ENCODE measurements at places on chromosomes 3 and 15.

GRCh38 chr3:171181907-171182690 is 155.6 kb upstream of the SLC2A2 start:
- DNase-seq = no peak

GRCh38 chr15:27223179-27223578 is 252.2 kb downstream of the GABRG3 start:
- no peak for DNase-seq

GRCh38 chr3:160127308-160127707 is 97.9 kb upstream of the C3orf80 start:
- no peak for DNase-seq

- DNase-seq = no peak
Measured at GRCh38 chr15:58425185-58425584, 6.6 kb upstream of the LIPC start.

DNA sequence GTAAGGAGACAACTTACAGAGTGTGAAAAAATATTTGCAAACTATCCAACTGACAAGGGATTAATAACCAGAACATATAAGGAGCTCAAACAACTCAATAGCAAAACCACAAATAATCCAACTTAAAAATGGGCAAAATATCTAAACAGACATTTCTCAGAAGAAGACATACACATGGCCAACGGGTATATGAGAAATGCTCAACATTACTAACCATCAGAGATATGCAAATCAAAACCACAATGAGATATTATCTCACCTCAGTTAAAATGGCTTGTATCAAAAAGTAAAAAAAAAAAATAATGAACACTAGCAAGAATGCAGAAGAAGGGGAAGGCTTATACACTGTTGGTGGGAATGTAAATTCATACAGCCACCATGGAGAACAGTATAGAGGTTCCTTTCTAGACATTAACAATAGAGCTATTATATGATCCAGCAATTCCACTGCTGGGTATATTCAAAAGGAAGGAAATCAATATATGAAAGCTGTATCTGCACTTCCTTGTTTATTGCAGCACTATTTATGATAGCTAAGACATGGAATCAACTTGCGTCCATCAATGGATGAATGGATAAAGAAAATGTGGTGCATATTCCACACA is 998.6 kb downstream of the NAALADL2 start:
- no peak for DNase-seq

DNA sequence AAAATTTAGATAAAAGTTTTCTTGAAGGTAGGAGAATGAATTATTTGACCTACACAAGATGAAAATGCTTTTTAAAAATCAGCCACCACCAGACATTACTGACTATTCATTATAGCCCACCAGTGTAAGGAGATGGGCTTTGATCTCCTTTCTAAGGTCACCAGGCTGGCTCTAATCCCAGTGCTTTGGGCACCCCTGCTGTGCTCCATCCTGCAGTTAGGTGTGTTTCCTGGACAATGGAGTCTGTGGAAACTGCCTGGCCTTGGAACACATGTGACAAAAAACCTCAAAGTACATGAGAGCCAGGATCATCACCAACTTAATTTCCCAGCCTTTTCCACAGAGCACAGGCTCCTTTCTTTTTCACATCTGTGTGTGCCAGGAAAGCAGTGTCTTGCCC is 260.9 kb downstream of the CHST2 start:
- no peak for DNase-seq

Data from ecto neural progenitor cell (in vitro differentiated cells).